ENCODE measurements at places on chromosomes 4 and X. TPM values are rescaled to one million over a fixed set of nuclear protein-coding genes. Genes with fewer than 3 reads are reported as not detected.

GRCh38 chr4:6747294-6748051 is 31.5 kb downstream of the BLOC1S4 start:
- DNase-seq = peak; percentile 20

Gene GPR173
- not detected for total RNA-seq

DNA sequence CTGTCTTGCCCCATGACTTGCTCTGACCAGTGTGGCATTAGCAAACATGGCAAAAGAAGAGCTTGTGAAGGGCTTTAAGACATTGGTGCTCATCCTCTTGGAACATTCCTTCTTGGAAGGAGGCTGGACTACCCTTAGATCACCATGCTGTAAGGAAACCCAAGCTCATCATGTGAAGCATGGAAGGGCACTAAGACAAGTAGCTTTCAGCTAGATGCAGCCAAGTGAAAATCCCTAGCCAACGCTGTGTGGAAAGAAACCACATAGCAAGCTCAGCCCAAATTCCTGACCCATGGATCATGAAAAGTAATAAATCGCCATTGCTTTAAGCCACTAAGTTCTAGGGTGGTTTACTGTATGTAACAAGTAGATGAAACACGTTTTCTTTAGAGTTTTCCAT is 12.4 kb upstream of the PACRGL start:
- DNase-seq = peak; percentile 8

DNA sequence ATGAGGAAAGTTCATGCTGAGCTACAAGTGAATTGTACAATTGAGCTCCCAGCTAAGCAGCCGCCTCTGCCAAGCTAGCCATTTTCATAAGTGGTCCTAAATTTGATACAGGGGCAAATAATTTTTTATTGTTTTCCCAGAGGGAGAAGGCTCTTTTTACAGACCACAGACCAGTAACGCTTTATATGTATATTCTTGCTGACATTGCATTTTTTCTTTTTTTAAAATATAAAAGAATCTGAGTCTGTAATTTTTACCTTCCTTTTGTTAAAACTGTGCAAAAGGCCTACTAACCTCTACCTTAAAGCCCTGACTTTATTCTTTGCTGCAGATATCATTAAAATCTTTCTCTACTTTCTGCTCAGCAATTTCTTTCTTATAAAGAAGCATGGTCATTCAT is 501.2 kb upstream of the INTU start:
- DNase-seq = no peak

Gene L1CAM
- 0.26 TPM for total RNA-seq

- no peak for DNase-seq
These were observed 11.2 kb downstream of the NEK1 start for GRCh38 chr4:169601016-169601771.

DNA sequence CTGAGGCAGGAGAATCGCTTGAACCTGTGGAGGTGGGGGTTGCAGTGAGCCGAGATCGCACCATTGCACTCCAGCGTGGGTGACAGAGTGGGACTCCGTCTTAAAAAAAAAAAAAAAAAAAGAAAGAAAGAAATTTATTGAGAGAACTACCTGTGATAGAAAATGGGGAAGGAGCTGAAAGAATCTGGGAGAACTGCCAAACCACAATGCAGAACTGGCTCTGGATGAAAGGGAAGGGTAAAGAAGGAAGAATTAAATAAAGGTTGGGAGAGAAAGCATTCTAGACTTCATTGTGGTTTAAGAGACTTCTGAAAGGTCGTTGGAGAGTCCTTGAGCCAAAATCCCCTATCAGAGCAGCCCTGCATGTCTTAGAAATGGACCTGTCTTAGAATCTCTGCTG is 567.9 kb upstream of the HTR2C start:
- no peak for DNase-seq

GRCh38 chrX:13092455-13092941 is 48.1 kb upstream of the FAM9C start:
- DNase-seq = no peak

Gene ARSJ
- total RNA-seq = 29.0 TPM

Gene TMEM255A
- total RNA-seq = not detected

- DNase-seq = peak; percentile 46
These were observed 1646.4 kb upstream of the ADGRL3 start for GRCh38 chr4:59553721-59554091.

Gene DMRTC1
- not detected for total RNA-seq

DNA sequence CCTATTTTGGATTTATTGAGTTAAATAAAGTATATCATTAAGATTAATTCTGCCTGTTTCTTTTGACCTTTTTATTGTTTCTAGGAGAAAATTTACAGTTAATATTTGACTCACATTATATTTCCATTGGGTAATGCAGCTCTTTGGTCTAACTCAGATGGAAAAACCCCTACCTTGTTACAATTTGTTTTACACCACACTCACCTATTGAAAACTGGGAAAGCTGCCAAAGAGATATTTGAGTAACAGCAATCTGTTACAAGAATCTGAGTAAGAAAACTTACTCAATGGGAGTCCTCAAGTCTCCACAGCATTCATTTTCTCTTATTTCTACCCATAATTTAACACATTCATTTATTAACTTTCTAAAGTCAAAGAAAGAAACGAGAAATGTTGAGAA is 108.0 kb upstream of the TLL1 start:
- peak; percentile 92 for DNase-seq

Gene UGT2A3
- total RNA-seq = not detected

DNA sequence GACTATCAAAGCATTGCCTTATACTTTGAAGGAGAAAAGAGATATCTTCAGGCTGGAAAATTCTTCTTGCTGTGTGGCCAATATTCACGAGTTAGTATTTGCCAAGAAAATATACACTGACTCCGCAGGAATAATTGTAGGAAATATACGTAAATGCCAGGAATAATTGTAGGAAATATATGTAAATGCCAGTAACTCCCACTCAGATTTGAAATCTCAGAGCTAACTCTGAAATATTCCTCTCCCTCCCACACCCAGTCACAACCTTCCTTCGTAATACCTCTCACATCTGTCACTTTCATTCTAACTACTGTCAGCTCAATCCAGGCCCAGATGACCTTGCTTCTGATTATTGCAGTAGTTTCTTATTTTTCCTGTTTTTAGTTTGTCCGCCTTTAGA is 73.5 kb downstream of the WDR19 start:
- DNase-seq = no peak

DNA sequence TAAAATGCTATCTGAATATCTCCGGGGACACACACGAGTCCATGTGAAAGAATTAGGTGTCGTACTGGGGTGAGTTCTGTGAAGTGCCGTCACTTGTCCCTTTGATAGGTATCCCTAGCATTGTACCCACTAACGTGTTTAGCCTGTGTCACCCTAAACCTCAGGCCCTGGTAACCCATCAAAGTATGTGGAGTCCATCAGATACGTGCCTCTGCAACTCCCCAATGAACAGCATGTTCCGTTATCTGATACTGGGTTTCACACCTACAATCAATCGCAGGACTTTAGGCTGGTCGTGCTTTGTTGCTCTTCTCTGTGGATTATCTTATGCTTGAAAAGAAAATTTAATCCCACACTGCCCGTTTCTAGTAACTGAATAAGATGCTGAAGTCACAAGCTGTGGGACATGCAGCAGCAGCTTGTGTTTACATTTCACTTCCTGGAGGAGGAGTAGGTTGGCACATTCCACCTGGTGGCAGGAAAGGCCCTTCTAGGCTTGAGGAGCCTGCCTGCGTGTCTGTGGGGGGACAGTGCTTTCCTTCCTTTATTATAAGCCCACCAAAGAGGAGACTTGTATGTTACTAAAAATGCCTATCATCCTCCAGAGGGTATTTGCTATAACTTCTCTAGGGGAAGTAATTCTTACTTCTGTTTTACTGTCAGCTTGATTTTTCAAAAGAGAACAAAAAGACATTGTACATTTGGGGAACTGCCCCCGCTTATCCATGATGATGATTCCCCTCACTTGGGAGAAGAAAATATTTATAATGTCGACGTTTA is 127.2 kb downstream of the FNIP2 start:
- peak; percentile 53 for DNase-seq

Gene GNRHR
- 0.13 TPM for total RNA-seq
